Vagina (tissue), 2 donors: ENCODE measurements at places on chromosomes 4 and X. TPM values are rescaled to one million over a fixed set of nuclear protein-coding genes. Genes with fewer than 3 reads are reported as not detected.

DNA sequence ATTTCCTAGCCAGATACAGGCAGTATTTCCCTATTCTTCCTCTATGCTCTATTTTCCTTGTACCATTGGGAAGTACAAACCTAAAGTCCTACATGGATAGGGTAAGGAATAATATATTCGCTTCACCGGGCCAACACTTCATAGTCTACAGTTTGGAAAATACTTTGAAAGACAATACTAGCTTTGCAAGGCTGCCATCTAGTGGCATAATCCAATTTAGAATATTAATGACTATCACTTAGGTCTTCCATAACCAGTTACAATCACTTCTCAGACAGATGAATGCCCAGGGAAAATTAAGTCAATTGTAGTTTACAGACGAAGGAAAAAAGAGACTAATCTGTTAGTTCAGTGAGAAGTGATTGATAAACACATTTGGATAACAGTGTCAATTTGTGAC is 141.0 kb upstream of the FAM47C start:
- no peak for DNase-seq

- no peak for DNase-seq
Measured at GRCh38 chrX:48714573-48714972, 18.0 kb downstream of the SUV39H1 start.

GRCh38 chrX:15616531-15616930 is 15.8 kb upstream of the ACE2 start:
- no peak for DNase-seq

DNA sequence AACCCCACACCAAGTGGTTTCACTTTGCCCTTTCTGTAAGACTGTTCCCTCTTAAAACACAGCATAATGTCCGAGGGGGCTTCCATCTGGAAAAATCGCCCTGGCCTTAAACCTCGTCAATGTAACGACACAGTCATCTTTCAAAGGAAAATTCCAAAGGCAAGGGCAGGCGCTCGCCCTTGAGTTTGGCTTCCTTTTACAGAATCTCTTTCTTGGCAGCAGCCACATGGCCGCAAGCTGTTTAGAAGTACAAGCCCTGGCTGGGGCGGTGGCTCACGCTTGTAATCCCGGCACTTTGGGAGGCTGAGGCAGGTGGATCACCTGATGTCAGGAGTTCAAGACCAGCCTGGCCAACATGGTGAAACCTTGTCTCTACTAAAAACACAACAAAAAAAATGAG is 27.1 kb upstream of the GRPEL1 start:
- DNase-seq, result no peak

GRCh38 chr4:130814896-130815295 is 1718.9 kb downstream of the C4orf33 start:
- no peak for DNase-seq

GRCh38 chr4:187212446-187213080 is 488.9 kb upstream of the FAT1 start:
- DNase-seq, result no peak

CT45A2 gene
- total RNA-seq, result not detected

MTCP1 gene
- total RNA-seq, result 6.9 TPM

DNA sequence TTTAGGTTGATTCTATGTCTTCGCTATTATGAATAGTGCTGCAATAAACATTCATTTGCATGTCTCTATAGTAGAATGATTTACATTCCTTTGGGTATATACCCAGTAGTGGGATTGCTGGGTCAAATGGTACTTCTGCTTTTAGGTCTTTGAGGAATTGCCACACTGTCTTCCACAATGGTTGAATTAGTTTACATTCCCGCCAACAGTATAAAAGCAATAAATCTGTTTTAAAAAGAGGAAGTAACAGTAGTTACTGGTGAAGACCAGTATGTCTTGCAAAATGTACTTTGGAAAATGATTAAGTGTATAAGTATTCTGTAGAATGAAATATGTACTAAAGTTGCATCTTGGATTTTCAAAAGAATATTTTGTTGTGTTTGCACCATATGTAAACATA is 77.3 kb downstream of the SHROOM4 start:
- no peak for DNase-seq

- DNase-seq, result no peak
Measured at GRCh38 chr4:1777822-1778641, 15.1 kb upstream of the FGFR3 start.

GRCh38 chrX:124518885-124519284 is 172.5 kb downstream of the SH2D1A start:
- DNase-seq, result no peak

DNA sequence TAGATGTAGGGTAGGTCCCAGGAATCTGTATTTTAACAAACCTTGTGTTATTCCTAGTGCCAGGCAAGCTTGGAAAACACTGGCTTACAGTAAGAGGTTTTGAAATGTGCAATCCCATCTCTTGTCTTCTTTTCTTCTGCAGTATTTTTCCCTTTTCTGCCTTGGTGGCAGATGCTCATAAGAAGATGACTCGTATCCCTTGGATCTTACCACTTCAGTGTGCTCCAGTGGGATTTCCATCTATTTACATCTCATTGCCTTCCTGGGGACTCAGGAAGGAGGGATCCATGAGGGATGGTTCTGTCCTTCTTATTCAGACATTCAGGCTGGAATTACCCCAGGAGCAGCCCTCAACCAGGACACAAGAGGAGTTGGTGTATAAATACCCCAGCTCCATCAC is 136.6 kb downstream of the NHS start:
- no peak for DNase-seq

GAB3 gene
- total RNA-seq, result 7.6 TPM

PRRG1 gene
- total RNA-seq, result 9.8 TPM

GRCh38 chrX:124827258-124827845 is 481.0 kb downstream of the SH2D1A start:
- no peak for DNase-seq

TLR2 gene
- total RNA-seq, result 14.5 TPM

GRCh38 chrX:143336261-143336660 is 181.0 kb downstream of the SPANXN3 start:
- DNase-seq, result no peak

- DNase-seq, result no peak
Measured at GRCh38 chrX:52870046-52870445, 2.2 kb upstream of the XAGE3 start.

FAM133A gene
- total RNA-seq, result not detected

- no peak for DNase-seq
Measured at GRCh38 chr4:4226606-4227438, at the start of gene OTOP1. Gene OTOP1 (minus strand): TSS chr4:4226929. CDS start chr4:4226864, 65 bp downstream.

- no peak for DNase-seq
Measured at GRCh38 chr4:17033768-17034181, 135.3 kb upstream of the LDB2 start.

- no peak for DNase-seq
Measured at GRCh38 chr4:145527773-145528172, 46.1 kb downstream of the SMAD1 start.

- DNase-seq, result no peak
Measured at GRCh38 chr4:81040012-81040659, 9.6 kb downstream of the BMP3 start.

GRCh38 chr4:18882468-18882867 is 860.9 kb upstream of the LCORL start:
- no peak for DNase-seq

DNA sequence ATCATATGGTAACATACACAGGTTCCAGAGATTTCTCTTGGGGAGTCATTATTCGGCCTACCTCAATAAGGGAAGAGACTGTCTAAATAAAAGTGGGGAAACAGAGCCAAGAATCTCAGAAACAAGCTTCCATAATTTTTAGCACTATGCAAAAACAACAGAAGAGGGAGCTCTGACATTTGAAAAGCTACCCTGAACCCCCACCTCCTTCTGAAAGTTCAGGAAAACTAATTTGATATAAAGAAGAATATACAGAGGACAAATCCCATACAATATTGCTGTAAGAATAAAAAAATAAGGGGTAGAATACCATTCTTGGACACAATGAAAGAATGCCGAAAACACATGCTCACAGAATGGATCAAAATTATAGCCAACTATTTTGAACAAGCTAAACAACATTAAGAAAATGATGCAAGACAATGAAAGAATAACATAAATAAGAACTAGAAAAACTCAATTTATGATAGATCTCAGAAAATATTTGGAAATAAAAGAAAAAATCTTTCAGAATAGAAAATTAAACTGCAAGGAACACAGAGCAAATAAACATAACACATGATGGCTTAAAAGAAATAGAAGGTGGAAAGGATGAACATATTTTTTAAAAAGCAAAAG is 14.4 kb upstream of the ZNF41 start:
- no peak for DNase-seq

GRCh38 chr4:107900508-107900907 is 30.8 kb upstream of the CYP2U1 start:
- DNase-seq, result no peak

GRCh38 chr4:113899271-113900070 is 80.0 kb downstream of the ARSJ start:
- DNase-seq, result no peak

- no peak for DNase-seq
Measured at GRCh38 chr4:159282329-159282728, 179.4 kb downstream of the RAPGEF2 start.

DNA sequence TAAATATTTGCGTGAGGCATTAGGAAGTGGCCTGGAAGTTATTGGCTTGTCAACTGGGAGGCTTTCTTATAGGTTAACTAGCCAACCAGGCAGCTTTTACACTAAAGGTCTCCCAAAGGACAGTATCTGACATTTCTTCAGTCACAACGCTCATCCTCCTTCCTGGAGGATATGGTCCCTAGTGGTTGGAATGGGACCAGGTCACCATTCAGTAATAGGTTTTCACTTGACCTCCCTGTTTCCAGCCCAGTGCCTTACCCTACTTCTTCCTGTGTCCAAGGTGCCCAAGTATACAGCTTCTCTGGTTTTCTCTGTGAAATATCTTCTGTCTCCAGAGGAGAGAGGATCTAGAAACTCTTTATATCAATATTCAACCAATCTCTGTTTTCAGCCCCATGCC is 38.5 kb downstream of the RPS6KA3 start:
- DNase-seq, result no peak

DNA sequence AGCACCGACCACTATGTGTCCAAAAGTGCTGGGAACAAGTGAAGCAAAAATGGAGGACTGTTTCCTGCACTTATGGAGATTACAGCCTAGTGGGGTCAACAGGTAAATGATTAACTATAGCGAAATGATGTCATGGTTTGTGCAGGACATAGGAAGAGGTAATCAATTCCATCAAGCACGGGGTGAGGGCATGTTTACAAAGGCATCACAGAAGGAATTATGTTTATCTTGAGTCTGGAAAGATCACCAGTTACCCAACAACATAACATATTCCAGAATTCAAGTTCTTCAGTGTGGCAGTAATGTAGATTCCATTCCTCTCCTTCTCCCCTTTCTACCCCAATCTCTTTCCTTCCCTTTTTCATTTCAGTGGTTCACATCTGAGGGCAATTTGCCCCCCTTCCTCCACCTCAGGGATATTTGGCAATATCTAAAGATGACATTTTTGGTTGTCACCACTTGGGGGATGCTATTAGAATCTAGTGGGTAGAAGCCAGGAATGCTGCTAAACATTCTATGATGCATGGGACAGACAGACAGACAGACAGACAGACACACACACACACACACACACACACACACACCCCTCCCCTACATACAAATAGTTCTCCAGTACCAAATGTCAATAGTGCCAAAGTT is 24.1 kb downstream of the FAM47E start:
- DNase-seq, result no peak

MAGEA2B gene
- not detected for total RNA-seq

VCX gene
- not detected for total RNA-seq

- DNase-seq, result no peak
Measured at GRCh38 chr4:78409612-78410202, 141.9 kb upstream of the ANXA3 start.

DNA sequence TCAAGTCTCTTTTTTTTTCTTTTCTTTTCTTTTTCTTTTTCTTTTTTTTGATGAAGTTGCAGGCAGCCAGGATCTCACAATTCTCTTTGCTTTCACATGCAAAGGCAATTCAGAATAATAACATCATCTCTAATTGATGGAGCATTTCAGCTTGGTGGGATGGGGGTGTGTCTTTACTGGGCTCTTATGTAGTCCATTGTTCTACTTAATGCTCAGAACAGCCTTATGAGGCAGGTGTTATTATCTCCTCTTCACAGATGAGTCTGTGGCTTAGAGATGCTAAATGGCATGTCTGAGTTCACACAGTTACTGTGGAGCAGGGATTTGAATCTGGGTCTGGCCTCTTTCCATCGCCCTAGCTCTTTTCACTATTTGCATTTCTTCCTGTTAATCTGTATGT is 70.2 kb downstream of the TRPC5 start:
- DNase-seq, result no peak

XAGE1A gene
- total RNA-seq, result not detected

GRCh38 chr4:132101526-132101925 is 1047.6 kb upstream of the PCDH10 start:
- DNase-seq, result no peak

DNA sequence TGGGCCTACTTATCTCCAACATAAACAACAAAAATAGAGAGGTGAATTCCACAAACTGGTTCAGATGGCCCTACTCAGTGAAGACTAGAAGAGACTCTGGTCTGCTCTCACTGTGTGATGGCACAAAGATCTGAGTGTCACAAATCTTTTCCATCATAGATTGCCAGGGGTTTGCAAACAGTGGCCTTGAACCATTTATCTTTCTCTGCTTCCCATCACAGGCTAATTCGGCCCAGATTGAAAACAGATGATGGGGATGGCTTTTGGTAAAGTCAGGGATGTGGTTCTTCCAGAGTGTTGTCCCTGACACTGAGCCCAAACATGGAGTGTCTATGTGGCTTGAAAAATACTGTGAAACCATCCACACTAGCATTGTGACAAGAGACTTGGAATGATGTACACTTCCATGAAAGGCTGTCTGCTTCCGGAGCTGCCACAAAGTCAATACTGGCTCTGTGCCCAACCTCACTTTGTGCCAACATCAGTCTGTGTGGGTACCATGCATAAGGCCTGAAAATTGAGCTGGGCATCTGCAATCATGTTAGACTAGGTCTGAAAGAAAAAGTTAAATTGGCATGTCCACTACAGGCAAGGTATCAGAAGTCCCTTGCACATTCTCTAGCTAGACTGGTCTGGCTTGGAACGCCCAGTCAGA is 25.2 kb upstream of the PLAC1 start:
- DNase-seq, result no peak

- no peak for DNase-seq
Measured at GRCh38 chr4:180028682-180029081, 2214.5 kb upstream of the TENM3 start.

GRCh38 chr4:33386764-33387163 is 2666.6 kb downstream of the PCDH7 start:
- DNase-seq, result no peak
